Posterior cingulate gyrus (tissue), 11 donors: ENCODE measurements at places on chromosomes 7 and 10.

DNA sequence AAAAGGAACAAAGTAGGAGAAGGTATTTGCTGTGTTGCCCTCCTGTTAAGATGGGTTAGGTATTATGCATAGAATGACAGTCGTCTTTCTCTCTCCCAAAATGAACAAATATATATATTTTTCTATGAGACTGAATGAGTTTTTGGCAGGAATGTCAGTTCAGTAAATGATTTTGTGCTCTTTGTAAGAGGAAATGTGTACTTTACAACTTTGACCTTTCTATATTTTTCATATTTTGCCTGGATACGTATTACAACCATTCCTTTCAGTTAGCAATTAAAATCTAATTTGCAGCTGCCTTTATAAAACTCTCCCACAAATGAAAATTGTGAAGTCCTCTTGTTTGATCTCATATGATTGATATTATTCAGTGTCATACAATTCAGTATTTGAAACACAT, 336.6 kb upstream of the MEOX2 start:
- no peak for DNase-seq

DNA sequence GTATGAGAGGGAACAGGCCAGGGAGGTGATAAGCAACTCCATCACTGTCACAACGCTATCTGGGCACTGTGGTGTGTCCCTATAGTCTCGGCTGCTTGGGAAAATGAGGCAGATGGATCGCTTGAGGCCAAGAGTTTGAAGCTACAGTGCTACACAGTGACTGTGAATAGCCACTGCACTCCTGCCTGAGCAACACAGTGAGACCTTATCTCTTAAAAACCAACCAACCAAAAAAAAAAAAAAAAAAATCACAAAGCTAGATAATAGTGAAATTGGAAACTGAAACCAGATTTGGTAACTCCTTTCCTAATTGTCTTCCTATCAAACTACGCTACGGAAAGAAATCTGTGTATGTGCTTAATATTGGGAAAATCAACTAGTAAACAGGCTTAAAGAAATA, 14.1 kb downstream of the MICU1 start:
- DNase-seq: no peak

DNA sequence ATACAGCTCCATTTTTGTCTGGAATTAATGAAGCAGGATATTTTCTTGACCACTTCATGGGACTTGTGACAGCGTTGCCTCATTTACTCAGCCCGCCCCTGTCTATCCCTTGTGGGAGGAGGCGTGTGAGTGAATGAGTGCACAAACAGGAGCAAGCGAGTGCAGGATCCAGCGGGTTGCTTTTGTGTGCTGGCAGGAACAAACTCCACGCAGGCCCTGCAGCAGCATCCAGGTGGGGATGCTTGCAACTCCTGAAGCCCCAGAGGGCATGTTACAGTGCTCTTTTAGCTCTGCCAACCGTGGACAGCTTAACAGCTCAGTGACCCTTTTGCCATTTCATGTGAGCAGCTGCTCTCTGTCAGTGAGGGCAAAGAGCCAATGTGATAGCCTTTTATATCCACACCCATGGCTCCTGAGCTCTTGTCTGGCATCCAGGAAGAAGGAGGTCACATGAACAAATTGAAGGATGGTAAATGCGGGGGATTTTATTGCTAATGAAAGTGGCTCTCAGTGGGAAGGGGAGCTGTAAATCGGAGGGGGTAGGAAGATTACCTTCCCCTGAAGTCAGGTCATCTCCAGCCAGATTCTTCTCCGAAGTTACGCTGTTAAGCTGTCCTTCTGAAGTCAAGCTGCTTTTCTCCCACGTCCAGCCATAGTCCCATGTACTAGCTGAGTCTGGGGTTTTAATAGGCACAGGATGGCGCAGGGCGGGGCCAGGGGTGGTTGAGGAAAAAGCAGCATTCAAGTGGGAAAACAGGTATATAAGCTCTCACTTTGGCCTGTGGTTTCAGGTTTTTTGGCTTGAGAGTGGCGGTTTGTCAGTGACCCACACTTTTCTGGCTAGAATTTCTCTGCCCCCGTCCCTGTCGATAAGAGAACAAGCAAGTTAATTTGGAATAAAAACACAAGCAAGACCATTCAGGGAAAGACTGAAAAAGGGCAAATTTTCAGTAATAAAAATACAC, 714.7 kb upstream of the MBL2 start:
- DNase-seq: no peak

GRCh38 chr10:108465871-108466641, 1301.5 kb upstream of the SORCS1 start:
- DNase-seq: peak; percentile 23

GRCh38 chr10:126646110-126646509, 24.4 kb downstream of the C10orf90 start:
- no peak for DNase-seq

- no peak for DNase-seq
These were observed 569.6 kb downstream of the LRMDA start for GRCh38 chr10:76001019-76001418.

DNA sequence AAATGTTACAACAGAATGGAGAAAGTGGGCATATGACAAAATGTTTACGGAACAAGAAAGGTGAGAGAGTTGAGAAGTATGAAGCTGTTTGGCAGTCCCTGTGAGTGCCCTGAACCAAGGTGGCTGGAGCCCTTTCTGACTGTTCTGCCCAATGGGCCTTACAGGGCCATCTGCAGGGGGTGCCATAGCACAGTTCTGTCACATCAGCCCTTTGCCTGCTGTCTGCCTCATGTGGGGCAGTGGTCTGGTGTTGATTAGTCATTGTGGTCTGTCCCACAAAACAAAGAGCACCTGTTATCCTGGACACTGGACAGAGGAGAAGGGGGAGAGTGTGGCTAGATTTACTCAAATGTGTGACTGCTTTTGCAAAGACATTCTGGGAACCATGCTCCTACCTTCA, 51.5 kb upstream of the OSBPL3 start:
- no peak for DNase-seq

DNA sequence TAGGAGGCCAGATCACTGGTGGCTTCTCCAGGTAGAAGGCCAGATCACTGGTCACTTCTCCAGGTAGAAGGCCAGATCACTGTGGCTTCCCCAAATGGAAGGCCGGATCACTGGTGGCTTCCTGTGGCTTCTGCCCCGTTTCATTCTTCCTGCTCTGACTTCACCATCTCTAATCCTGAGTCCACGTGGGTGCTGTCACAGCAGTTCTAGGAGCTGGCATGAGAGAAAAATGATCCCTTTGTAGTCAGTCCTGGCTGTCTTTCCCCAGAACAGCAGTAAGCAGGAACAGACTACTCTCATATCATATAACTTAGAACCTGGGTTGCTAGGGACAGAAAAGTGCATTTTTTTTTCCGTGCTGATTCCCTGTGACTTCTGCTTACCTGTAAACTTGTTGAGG, 90.9 kb downstream of the ACTR3B start:
- no peak for DNase-seq

DNA sequence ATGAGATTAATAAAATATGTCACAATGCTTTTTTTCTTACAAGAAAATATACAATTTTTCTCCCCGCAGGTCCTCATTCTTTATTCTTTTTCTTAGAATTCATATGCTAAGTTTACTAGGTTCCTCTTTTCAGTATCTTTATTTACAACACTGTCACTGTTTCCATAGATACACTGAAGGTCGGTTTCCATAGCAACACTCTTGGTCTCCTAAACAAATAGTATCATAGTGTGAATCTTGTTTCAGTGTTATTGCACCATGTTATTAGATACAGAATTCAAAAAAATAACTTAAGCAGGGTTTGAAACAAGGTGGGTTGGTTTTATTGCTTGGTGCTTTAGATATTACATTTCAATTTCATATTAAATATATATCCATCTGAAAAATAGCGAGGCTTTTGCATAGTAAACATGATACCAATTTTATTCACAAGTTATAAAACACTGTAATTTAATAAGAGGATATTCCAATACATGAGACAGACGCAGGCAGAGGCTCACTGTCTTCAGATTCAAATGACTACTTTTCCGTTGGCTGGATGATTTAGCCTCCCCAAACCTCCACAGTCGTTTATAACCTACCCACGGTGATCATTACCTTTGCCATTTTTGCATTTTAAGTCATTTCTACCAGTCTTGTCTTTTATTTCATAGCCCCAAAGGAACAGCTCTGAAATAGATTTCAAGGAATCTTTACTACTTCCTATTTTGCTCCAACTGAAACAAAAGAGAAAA, 88.9 kb upstream of the KLF6 start:
- no peak for DNase-seq

- no peak for DNase-seq
These were observed 125.1 kb downstream of the ADAM12 start for GRCh38 chr10:126263006-126263676.

DNA sequence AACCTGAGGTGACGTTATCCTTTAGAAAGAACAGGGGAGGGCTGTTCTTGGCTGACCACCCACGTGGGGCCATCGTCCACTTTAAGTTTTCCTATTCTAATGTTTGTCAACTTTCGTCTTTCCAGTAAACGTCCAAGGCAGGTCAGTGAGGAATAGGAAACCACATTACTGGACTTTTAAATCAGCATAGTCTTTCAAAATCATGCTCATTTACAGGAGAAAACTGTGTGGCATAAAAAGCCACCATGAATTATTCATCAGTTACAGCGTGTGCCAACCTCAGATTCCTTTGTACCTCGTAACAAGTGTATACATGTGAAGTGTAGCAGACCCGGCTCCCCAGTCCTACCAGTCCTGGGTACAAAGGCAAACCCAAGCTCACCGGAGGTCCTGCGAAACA, 25.1 kb upstream of the ABLIM1 start:
- no peak for DNase-seq

- DNase-seq: no peak
These were observed 30.5 kb upstream of the DDX50 start for GRCh38 chr10:68870545-68871104.

DNA sequence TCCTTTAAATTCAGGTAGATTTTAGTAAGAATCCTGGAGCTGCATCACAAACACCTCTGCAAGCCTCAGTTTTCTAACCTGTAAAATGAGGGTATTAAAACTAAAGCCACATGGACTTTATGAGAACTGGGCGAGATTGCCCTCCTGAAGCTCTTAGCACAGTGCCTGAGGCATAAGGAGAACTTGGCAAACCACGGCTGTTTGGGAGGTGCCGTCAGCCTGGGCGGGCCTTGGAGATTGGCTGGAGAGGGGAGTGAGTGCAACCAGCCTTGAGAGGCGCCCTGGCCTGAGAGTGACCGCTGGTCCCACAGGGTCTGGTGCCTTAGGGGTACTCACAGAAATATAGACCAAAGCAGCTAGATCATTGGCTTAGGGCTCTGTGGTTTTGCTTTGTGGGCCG, 5.4 kb upstream of the TNS3 start:
- no peak for DNase-seq

GRCh38 chr10:113133497-113134115, 183.6 kb downstream of the TCF7L2 start:
- DNase-seq: no peak

DNA sequence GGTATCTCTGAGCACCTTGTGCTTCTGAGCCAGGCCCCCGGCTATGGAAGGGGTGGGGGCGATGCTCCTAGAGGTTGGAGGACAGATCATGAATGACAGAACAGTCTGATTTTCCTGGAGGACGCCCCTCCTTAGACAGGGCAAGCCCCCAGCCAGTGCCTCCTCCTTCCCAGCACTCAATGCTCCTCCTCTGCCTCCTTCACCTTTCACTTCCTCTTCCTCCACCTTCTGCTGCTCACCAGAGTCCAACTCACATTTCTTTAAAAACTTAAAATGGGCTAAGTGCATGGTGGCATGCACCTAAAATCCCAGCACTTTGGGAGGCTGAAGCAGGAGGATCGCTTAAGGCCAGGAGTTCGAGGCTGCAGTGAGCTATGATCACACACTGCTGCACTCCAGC, 71.1 kb upstream of the CUX1 start:
- no peak for DNase-seq

- DNase-seq: no peak
These were observed 20.8 kb upstream of the PTF1A start for GRCh38 chr10:23171232-23171876.

DNA sequence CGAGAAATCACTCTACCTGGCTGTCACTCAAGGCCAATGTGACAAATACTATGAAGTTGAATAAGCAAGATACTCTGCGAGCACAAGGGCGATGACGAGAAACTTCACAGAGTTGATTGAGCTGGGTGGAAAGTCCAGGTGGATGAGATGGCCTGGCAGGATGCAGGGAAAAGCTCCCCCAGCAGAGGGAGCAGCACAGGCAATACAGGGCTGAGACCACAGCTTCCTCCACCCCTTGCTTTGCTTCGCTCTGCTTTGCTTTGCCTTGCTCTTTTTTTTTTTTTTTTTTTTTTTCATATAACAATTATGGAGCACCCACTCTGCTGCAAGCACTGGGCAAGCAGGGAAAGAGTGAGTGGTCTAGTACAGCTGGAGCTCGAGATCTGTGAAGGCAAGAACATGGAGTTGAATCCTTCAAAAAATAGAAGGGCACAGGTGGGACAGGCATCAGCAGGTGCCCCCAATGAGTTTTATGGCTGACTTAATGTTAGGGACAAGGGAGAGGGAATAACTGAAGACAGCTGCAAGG, 88.3 kb downstream of the CABCOCO1 start:
- no peak for DNase-seq

DNA sequence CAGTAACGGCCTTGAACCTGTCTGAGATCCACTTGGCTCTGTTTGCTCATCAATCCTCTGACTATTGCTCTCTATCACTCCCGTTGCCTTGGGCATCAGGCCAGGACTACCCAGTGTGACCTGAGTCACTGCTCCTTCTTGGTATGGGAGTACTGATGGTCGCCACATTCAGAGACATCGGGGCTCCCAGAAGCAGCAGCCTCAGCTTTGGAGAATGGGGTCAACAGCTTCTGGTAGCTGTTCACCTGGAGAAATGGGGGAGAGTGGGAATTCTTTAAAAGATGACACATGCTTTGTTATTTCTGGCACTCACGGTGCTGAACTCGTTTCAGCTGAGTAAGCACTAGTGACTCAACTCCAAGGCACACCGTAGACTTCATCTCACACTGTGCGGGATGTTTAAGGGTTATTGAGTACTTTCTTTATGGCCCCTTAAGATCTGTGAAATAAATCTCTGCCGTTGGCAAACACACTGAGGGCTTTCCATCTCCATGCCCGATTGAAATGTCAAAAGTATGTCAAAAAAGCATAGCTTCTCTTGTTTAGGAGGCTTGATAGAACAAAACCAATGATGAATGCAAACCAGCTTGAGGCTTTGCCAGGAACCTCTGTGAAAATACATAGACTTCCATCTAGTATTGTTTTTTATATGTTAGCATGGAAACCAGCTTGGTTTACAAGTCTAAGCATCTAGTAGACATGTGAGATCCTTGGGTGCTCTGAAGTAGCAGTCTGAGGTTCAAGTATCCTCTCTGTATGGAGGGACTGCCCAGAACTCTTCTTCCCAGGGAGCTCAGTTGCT, 333.1 kb downstream of the CXCL12 start:
- no peak for DNase-seq

- no peak for DNase-seq
These were observed 93.8 kb upstream of the NOBOX start for GRCh38 chr7:144497282-144497681.

DNA sequence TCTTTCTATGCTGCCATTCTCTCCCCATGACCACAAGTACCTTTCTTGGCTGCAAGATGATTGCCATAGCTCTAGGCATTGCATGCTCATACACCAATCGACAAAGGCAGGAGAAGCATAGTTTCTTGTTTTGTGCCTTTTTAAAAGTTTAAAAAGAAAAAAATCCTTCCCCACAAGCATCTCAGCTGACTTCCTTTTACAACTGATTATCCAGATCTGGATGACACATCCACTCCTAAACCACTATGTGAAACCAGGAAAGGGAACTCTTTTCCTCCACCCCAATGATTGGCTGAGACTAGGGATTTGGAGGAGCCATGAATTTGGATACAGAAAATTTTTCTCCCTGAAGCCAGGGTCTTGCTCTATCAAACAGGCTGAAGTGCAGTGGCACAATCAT, 14.5 kb upstream of the LRRC4 start:
- DNase-seq: no peak
